SJSA1 (cell line): ENCODE measurements at places on chromosomes 1 and 21.
A peak's percentile ranks its signal among the peaks of the same experiment; 100 is the strongest.

DNA sequence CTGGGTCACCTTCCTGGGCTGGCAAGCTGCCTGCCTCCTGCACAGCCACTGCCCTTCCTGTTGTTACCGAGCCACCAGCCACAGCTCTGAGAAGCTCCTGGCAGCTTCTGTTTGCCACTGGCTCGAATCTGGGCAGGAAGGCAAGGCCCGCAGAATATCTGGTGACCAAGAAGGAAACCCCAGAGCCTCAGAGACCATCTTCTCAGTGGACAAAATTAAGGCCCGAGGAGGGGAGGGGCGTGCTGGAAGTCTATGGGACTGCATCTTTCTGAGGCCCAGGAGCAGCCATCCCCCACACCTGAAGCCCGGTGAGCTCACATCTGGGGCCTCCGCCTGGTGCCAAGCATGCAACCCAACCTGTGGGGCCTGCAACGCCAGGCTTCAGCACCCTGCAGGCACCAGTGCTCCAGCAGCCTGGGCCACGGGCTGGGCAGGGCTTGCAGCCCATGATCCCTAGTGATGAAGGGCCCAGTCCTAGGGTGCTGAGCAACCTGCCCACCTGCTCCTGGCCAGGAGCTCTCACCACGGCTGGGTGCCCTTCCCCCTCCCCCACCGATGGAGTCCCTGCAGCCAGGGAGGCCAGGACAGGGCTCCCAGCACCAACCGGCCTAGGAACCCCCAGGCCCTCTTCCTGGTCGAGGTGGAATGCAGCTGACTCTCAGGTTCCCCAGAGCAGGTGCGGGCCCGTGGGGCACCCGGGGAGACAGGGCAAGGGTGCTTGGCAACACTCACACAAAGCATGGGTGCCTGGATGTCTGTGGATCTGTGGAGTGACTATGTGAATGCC, 879 bp downstream of the CPTP start:
- DNase-seq: no peak

DNA sequence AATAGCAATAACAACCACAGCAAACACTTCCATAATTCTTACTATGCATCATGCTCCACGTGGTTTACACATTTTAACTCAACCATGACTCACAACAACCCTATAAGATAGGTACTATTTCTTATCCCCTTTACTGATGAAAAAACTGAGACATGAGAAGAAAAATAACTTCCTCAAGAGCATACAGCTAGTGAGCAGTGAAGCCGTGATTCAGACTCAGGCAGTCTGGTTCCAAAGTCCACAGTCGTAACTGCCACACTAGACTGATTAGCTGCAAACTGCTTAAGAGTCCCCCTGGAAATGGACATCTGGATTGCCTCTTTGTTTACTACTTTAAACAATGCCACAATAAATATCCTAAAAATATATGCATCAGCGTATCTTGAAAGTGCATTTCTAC, 55.7 kb downstream of the PLD5 start:
- no peak for DNase-seq

- DNase-seq: peak; percentile 33
These were observed 302.8 kb downstream of the MATN1 start for GRCh38 chr1:30420519-30421050.

GRCh38 chr1:4585216-4585615, 69.2 kb upstream of the AJAP1 start:
- DNase-seq: no peak

DNA sequence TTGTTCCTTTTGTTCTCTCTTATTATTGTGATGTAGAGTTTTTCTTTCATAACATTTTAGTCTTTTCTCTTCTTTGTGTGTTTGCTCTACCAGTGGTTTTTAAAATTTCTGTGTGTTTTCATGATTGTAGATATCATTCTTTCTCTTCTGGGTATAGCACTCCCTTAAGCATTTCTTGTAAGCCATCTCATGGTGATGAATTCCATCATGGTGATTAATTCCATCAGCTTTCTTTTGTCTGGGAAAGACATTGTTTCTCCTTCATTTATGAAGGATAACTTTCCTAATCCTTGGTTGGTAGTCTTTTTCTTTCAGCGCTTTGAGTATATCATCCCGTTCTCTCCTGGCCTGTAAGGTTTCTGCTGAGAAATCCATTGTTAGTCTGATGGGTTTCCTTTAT, 22.7 kb downstream of the CD55 start:
- DNase-seq: no peak

GRCh38 chr1:113770031-113770430, 10.7 kb upstream of the PHTF1 start:
- no peak for DNase-seq

DNA sequence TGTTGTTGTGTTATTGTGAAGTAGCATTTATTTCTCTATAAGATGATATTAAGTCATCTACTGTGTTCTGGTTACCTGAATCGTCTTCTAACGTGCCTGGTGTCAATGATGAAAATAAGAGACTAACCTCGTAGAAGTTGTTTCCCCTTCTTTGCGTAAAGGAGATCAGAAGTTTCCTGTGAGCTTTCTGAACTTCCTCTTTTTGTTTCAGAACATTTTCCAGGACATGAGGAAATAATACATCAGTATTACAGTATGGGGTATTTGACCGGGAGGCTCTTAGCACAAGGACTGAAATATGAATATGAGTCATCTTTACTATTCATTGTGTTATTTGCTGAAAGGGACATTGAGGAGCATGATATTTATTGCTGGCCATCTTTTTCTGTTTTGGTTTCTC, 1.3 kb downstream of the ST6GALNAC3 start:
- no peak for DNase-seq

- no peak for DNase-seq
These were observed 145.0 kb downstream of the PATJ start for GRCh38 chr1:61887076-61887867.

GRCh38 chr1:192575499-192576189, at the start of gene RGS1:
Gene RGS1 (plus strand): TSS chr1:192575773. CDS start chr1:192575793, 20 bp downstream.
- no peak for DNase-seq

GRCh38 chr1:231093156-231093922, 53.3 kb upstream of the FAM89A start:
- peak; percentile 16 for DNase-seq

- peak; percentile 84 for DNase-seq
These were observed 67.8 kb upstream of the BCL10 start for GRCh38 chr1:85344256-85344694.

- DNase-seq: no peak
These were observed 148.7 kb downstream of the SETD4 start for GRCh38 chr21:35911412-35912191.

- DNase-seq: no peak
These were observed 1.2 kb upstream of the PSMB2 start for GRCh38 chr1:35642471-35642955.

- DNase-seq: no peak
These were observed 1554.8 kb downstream of the KCNT2 start for GRCh38 chr1:195053478-195053877.

DNA sequence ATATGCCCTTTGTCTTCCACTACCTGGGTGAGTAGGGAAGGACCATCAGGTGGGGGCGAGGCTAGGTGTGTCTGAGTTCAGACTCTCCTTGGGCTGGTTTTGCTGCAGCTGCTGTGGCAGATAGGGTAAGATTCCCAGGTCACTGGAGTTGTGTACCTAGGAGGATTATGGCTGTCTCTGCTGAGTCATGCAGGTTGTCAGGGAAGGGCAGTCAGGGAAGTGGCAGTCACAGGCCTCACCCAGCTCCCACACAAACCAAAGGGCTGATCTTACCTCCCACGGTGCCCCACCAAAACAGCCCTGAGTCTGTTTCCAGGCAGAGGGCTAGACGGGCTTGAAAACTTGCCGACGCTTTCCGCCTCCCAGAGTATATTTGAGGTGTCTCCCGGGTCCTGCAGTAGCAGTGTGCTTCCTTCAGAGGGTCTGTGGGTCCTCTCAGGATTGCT, 201.6 kb upstream of the PLXNA2 start:
- DNase-seq: no peak

DNA sequence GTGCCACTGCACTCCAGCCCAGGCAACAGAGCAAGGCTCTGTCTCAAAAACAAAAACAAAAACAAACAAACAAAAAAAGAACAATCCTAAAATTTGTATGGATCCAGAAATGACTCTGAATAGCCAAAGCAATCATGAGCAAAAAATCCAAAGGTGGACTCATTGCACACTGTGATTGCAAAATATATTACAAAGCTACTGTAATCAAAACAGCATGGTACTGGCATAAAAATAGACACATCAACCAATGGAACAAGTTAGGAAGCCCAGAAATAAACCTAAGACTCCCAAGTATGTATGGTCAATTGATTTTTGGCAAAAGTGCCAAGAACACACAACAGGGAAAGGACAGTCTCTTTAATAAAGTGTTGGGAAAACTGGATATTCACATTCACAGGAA, 19.9 kb downstream of the ERO1B start:
- no peak for DNase-seq

DNA sequence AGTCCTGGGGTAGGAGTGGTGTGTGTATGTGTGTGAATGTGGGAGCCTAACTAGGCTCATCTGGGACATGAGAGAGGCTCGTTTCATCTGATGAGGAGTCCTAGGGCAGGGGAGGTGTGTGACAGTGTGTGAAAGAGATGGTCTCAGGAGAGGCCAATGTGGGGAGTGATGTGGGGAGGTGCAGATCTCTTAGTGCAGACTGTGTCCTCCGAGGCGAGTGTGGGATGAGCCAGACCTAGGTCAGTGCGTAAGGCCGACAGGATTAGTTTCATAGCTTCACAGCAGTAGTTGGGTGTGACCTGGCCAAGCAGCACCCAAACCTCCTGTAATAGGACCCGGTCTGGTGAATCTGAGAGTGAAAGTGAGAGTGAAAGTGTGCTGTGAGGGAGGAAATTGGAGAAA, 94.7 kb downstream of the LIPI start:
- DNase-seq: no peak

GRCh38 chr1:39508266-39508665, 16.8 kb downstream of the BMP8A start:
- no peak for DNase-seq

- DNase-seq: no peak
These were observed 235.5 kb downstream of the DPYD start for GRCh38 chr1:97685360-97685759.

- DNase-seq: no peak
These were observed 362.5 kb upstream of the CHRM3 start for GRCh38 chr1:239023732-239024360.

DNA sequence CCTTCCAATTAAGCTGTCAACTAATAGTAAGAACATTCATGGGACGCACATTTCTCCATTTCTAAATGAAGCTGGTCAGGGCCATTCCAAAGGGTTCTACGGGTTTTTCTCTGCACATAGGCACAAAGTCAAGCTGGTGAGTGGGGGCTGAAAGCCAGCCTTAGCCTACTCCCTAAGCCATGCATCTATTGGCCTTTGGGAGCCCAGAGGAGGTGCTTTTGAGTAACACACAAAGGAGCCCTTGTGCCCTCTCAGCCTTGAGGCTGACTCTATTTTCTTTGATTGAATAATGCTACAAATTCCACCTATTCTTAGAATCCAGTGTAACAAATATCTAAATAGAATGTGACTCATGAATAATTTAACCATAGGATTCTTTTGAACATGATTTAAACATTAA, 73.6 kb downstream of the RGS13 start:
- no peak for DNase-seq
